Stimulated activated CD4-positive, alpha-beta T cell treated with anti-CD3 and anti-CD28 coated beads, TNF-alpha, amount 100 ng/mL, for 4 hours (primary cell): ENCODE measurements at places on chromosomes 13 and 19.
A peak's percentile ranks its signal among the peaks of the same experiment; 100 is the strongest.

GRCh38 chr19:35213663-35214632 lies 14.6 kb downstream of the FAM187B start:
- peak; percentile 67 for DNase-seq

- peak; percentile 18 for DNase-seq
Observed at GRCh38 chr13:40624383-40624782, 42.1 kb downstream of the FOXO1 start.

- no peak for DNase-seq
Observed at GRCh38 chr19:2680808-2681207, 21.7 kb downstream of the GNG7 start.

DNA sequence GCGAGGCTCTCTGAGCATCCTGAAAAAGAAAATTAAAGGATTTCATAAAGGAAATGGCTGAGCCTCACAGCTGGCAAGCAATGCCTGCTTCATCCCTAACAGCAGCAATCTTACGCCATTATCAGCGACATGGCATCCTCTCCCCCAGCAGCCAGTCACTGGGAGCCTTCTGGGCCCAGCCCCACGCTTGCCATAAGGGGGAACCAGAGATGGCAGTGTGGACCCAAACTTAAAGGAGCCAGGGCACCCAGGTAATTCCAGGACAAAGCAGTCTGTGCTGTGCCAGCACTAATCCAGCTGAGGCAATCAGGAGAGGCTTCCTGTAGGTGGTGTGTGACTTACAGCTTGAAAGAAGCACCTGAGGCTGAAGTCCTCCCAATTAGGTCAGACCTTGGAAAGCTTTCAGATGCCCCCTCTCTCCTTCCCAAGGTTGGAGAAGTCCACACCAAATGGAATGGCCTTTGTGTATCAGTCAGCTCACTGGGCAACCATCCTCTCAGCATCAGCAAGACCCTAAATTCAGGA lies 10.3 kb downstream of the VSTM2B start:
- no peak for DNase-seq

GRCh38 chr19:5999693-6000092 lies 21.8 kb upstream of the RANBP3 start:
- no peak for DNase-seq

DNA sequence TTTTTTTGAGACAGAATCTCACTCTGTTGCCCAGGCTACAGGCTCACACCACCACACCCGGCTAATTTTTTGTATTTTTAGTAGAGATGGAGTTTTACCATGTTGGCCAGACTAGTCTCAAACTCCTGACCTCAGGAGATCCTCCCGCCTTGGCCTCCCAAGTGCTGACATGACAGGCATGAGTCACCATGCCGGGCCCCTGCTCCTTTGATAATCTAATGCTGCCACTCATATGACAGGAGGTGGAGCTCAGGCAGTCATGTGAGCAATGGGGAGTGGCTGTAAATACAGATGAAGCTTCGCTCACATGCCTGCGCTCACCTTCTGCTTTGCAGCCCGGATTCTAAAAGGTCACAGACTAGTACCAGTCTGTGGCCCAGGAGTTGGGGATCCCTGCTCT lies 25.1 kb downstream of the ARHGEF18 start:
- DNase-seq = no peak

GRCh38 chr13:99998261-99998660 lies 16.7 kb downstream of the ZIC2 start:
- no peak for DNase-seq

DNA sequence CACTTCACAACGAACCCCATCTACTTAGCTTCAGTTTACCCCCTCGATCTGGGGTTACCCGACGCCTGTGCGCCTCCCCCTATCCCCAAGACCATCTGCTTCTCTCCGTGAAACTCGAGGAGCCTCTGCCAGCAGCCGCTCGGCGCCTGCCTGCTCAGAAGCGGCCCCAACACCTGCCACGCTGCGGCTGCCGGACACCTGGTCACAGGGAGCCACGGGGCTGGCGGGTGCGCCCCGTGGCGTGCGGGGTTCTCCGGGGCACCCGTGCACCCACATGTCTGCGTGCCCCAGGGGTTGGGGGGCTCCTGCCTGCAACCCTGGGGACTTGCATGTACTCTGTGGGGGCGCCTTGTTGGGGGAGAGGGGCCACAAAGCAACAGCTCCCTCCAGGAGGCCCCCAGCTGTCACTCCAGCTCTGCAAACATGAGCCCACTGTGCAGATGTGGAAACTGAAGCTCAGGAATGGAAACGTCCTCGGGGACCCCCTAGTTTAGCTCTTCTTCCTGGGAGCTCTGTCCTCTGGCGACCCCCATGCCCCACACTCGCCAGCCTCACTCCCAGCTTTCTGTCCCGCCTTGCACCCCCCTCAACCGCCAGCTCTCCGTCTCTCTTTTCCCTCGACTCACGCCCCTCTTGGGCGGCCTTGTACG lies 7.0 kb upstream of the SEMA6B start:
- DNase-seq = no peak

- no peak for DNase-seq
Observed at GRCh38 chr13:76975863-76976262, 16.0 kb upstream of the CLN5 start.

- DNase-seq = peak; percentile 24
Observed at GRCh38 chr19:15378534-15379082, 979 bp downstream of the AKAP8 start.

- no peak for DNase-seq
Observed at GRCh38 chr19:7888145-7888825, at the start of gene LRRC8E. LRRC8E (plus strand) TSS chr19:7888510; CDS start chr19:7895604, 7,094 bp downstream.

- DNase-seq = no peak
Observed at GRCh38 chr13:37905736-37906135, 36.2 kb upstream of the TRPC4 start.

GRCh38 chr19:24046550-24046949 lies 40.4 kb upstream of the ZNF254 start:
- no peak for DNase-seq

DNA sequence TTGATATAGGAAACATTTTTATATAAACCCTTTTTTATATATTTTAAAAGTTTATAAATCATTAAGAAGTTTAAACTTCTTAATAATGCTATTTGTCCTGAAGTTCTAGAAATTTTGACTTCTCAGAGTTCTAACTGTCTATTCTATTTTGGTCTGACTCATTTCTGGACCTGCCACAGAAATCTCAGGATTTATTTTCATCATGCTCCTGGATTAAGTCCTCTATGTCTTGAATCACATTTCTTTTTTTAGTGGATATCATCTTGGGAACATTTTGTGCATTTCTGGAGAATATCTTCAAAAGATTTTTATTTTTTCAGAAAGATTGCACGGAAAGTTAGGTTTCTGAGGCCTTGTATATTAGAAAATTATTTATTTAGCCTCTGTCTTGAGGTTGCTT lies 289.1 kb downstream of the NDFIP2 start:
- no peak for DNase-seq

GRCh38 chr13:42834946-42835345 lies 53.6 kb downstream of the FAM216B start:
- no peak for DNase-seq
